ENCODE measurements at places on chromosomes 6 and 20.

- DNase-seq = no peak
Observed at GRCh38 chr6:142376115-142376514, 74.3 kb downstream of the ADGRG6 start.

GRCh38 chr6:21171801-21172200 is 421.8 kb upstream of the SOX4 start:
- no peak for DNase-seq

DNA sequence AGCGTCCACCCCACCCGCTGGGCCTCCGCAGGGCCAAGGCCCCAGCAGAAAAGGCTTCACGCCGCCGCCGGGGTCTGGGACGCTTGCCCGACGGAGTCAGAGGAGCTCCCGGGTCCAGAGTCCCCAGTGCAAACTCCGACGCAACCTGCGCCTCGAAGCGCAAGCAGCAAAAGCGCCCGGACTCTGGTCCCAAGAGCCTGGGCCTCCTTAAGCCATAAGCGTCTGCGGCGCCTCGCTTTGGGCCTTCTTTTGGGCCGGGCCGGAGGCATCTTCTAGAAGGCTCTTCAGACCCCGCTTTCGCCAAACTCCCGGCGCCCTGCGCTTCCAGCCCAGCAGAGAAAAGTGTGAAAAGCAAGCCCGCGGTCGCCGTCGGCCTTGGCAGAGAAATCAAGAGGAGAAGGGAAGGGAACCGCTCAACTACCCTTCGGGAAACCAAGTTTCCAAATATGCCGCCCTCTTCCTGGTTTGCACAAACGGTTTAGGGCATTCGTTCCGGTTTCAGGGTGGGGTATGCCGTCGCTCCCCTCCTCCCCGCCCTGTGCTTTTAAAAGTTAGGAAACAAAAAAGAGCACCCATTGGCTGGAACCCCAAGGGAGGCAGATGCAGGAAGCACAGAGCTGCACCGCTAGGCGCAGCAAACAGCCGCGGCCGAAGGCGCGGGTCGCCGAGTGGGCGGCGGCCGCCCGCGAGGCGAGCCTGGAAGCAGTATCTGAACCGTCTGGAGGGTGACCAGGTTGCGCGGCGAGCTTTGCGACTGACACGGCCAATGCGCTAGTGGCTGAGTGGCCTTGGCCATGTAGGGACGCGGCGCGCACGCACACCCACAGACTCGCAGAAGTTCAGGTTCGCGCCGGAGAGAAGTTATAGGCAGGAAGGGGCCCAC is 1.2 kb downstream of the TBX18 start:
- DNase-seq = no peak

- no peak for DNase-seq
Observed at GRCh38 chr6:3385660-3386151, 71.1 kb downstream of the SLC22A23 start.

- no peak for DNase-seq
Observed at GRCh38 chr6:110357664-110358552, at the start of gene METTL24. Gene METTL24, minus strand, starts transcription at chr6:110358349. Its CDS starts 77 bp downstream, at chr6:110358272.

- DNase-seq = no peak
Observed at GRCh38 chr20:50628853-50629669, 62.3 kb downstream of the RIPOR3 start.

All from stimulated activated CD8-positive, alpha-beta memory T cell treated with anti-CD3 and anti-CD28 coated beads, Interleukin-12 subunit alpha, Interleukin-12 subunit beta, amount 100 ng/mL, for 4 hours (primary cell).